ENCODE measurements at places on chromosomes 5 and 9. TPM values are rescaled to one million over a fixed set of nuclear protein-coding genes. Genes with fewer than 3 reads are reported as not detected.

DNA sequence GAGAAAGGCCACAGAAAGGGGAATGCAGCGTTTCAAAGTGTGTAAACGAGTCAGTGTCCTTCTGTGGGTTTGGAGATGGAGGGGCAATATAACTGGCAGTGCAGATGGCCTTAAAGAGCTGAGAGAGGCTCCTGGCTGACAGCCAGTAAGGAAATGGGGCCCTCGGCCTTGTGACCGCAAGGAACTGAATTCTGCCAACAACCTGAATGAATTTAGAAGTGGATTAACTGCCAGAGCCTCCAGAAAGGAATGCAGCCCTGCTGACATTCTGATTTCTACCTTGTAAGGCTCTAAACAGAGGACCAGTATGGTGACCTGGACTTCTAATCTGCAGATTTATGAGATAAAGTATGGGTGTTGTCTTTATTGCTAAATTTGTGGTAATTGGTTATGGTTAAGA, 17.5 kb upstream of the NREP start:
- no peak for DNase-seq

- DNase-seq = no peak
Measured at GRCh38 chr5:124551939-124552279, 194.5 kb downstream of the ZNF608 start.

- DNase-seq = no peak
Measured at GRCh38 chr5:172798422-172799215, 27.6 kb upstream of the DUSP1 start.

DNA sequence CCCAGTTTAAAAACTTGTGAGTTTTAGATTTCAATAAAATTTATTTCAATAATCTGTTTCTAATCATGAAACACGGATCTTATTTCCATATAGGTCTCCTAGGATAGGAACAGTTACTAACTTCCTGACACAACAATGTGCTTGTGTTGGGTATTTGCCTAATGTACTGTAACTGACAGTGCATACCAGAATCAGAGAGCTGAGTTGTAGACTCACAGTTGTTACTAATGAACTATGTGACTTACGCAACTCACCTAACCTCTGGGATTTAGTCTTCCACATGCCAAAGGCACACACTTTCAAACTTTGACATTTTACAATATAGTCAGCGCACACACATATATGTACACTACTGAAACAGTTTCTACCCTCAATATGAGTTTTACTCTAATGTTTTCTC, 77.7 kb downstream of the HOMER1 start:
- DNase-seq = no peak

The C9orf43 gene
- polyA plus RNA-seq = 0.40 TPM

- DNase-seq = no peak
Measured at GRCh38 chr5:142701673-142702311, 15.9 kb upstream of the FGF1 start.

The ACOT12 gene
- 0.22 TPM for polyA plus RNA-seq

GRCh38 chr9:136273921-136274785, 28.5 kb upstream of the QSOX2 start:
- DNase-seq = no peak

The SLC35D2 gene
- polyA plus RNA-seq = 26.1 TPM

DNA sequence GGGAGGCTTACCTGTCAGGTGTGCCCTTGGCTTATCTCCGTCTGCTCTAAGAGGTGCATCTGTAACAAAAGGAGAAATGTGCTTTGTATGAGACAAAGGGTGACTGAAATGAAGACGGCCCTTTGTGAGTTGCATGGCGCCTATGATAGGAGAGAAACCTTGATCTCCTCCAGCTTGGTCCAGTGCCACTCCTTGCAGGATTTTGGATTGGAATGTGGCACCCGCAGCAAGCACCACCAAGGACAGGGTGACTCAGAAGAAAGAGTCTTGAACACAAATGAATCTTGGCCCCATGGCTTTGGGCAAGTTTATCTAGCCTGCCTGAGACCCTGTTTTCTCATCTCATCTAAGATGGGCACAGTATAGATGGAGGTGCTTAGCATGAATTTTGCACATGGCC, 13.4 kb downstream of the TNFSF15 start:
- no peak for DNase-seq

- no peak for DNase-seq
Measured at GRCh38 chr5:68141494-68141893, 74.1 kb upstream of the PIK3R1 start.

The PCDHGB1 gene
- 0.49 TPM for polyA plus RNA-seq

The AGXT2 gene
- polyA plus RNA-seq = not detected

The ARL14EPL gene
- not detected for polyA plus RNA-seq

GRCh38 chr9:7859701-7860334, 60.2 kb upstream of the DMAC1 start:
- no peak for DNase-seq

The LCN6 gene
- 0.18 TPM for polyA plus RNA-seq

DNA sequence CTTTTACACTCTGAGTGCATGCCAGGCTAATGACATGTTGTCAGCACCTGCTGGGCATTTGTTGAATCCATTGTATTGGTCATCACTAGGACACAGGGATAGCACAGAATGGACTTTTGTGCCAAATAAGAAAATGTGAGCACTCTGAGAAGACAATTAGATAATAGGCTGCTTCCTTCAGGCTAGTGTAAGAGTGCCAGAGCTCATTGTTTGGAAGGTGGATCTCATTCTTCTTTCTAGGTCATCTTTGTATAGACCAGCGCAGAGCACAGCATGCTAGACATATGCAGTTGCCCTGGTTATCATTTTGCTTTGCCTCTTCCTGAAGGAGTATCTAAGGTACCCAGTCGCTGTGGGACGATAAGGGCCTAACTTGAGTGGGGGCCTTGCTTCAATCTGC, 493.4 kb upstream of the COX7C start:
- no peak for DNase-seq

DNA sequence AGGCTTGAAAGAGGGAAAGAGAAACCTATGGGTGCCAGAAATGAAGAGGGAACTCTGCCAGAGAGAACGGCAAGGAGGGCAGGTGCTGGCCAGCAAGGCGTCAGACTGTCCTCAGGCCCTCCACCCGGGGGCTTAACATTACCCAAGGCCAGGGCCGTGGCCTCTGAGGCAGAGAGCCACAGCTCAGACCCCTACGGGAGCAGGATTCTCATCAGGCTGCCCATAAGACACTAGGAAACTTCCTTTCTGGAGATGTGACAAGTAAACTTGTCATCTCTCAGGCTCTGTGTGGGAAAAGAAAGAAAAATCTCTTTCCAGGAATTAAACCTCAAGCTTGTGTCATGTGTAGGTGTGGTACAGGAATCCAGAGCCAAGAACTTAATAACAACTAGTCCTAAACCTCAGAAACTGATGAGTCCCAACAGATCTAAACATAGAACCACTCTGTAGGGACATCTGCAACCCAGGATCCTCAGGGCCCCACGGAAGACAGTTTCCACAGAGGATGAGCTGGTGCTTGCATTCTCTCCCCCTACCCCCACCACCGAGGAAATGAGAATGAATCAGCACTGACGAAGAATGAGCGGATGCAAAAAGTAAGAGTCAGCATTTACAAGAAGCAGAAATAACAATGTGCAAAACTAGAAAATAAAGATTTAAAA, 74.3 kb downstream of the DCP2 start:
- no peak for DNase-seq
